ENCODE measurements at places on chromosomes 1 and 21.

DNA sequence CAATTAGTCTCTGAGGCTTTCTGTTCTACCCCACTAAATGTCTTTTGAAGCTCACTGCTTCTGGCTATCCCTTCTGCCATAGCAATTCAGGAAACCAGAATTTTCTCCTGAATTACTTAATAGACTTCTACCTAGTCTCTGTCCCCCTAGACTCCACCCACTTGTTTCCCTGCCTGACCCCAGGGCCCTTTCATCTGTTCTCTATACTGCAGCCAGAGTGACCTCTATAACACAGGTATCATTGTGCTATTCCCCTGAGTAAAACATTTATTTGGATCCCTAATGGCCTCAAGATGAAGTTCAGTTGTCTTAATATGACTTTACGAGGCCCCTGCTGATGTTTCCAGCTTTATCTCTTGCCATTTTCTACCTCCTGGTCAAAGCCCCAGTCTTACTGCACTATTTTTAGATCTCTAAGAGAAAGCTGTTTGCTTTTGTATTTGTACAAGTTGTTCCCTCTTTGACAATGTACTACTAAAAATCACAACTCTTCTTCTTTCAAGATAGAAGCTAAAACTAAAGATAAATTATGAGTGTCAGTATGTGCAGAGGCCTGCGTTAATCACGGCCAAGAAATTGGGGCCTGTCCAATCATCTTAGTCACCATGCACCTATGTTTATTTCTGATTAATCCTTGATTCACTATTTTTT, 54.5 kb downstream of the ATP1B1 start:
- peaks cover 12% of the 10 kb centered on the region for H3K4me1 ChIP-seq
- H3K4me3 ChIP-seq: no peak overlapping the region
- H3K27me3 ChIP-seq: no peaks in the 10 kb centered on the region
- H3K27ac ChIP-seq: peak overlapping the region; percentile 6
- H3K36me3 ChIP-seq: no peaks in the 10 kb centered on the region

DNA sequence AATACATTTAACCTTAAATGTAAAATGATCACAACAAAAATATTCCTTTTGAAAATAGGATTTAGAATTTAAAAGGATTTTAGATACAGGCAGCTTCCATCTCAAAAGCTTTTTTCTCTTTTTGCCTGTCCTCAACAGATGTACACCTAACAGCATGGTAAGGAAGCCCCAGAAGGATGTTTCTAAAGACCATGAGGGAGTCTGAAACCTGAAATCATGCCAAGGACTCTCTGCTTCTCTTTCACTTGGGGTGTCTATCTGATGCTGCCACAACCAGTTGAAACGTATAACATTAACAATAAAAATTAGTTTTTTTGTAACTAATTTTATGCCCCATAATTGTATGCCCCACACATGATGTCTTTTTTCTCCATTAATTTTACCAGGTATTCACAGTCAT, 5.4 kb upstream of the ZNF281 start:
- no peak for DNase-seq
- no peak overlapping the region for H3K27ac ChIP-seq
- H3K4me1 ChIP-seq: no peaks in the 10 kb centered on the region
- no peak overlapping the region for H3K4me3 ChIP-seq

DNA sequence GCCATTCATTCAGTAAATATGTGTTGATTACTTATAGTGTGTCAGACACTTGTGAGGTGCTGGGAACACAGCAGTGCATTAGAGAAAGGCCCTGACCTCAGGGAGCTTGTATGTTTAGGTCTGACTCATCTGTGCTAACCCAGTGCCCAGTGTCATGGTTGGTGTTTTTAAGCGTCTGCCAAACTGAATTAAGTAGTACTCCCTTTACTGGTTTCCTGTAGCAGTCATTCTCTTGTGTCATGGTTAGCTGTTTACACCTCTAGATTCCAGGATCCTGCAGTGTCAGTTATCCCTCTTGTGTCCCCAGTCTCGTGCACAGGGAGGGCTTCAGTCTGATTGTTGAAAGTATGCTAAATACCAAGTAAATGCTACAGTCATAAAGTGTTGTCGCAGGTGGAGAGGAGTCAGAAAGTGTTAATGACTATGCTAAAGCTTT, 14.2 kb downstream of the UCK2 start:
- no peak overlapping the region for H3K27ac ChIP-seq
- no peak for DNase-seq
- H3K4me3 ChIP-seq: no peak overlapping the region
- peaks cover 27% of the 10 kb centered on the region for H3K4me1 ChIP-seq
- no peaks in the 10 kb centered on the region for H3K27me3 ChIP-seq

- H3K36me3 ChIP-seq: peaks cover 23% of the 10 kb centered on the region
- no peak overlapping the region for H3K4me3 ChIP-seq
- no peaks in the 10 kb centered on the region for H3K4me1 ChIP-seq
- DNase-seq: no peak
Observed at GRCh38 chr1:9721606-9722377, 70.3 kb downstream of the PIK3CD start.

- DNase-seq: no peak
- H3K27ac ChIP-seq: no peak overlapping the region
- no peak overlapping the region for H3K4me3 ChIP-seq
- H3K4me1 ChIP-seq: no peaks in the 10 kb centered on the region
- H3K27me3 ChIP-seq: no peaks in the 10 kb centered on the region
Observed at GRCh38 chr1:59078070-59078800, 218.7 kb upstream of the FGGY start.

DNA sequence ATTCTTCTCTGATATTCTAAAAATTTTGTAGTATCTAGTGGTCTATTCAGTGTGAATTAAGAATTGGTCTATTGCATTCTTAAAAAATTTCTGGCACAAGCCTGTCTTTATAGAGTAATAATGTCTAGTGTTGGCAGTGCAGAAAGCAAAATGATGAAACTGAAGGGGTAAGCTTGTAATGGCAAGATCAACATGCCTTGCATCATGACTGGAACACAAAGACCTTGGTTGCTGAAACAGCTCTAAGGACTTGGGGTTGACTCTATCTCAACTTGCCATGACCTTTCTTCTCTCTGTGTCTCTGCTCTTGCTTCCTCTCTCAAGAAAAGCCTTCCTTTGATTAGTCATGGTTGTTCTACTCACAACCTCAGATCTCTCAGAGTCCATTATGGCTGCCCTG, 46.8 kb upstream of the PROX1 start:
- H3K4me3 ChIP-seq: no peak overlapping the region
- no peak overlapping the region for H3K27ac ChIP-seq
- H3K36me3 ChIP-seq: no peaks in the 10 kb centered on the region
- no peak for DNase-seq
- H3K4me1 ChIP-seq: no peaks in the 10 kb centered on the region
